ENCODE measurements at places on chromosomes 3 and 15.

DNA sequence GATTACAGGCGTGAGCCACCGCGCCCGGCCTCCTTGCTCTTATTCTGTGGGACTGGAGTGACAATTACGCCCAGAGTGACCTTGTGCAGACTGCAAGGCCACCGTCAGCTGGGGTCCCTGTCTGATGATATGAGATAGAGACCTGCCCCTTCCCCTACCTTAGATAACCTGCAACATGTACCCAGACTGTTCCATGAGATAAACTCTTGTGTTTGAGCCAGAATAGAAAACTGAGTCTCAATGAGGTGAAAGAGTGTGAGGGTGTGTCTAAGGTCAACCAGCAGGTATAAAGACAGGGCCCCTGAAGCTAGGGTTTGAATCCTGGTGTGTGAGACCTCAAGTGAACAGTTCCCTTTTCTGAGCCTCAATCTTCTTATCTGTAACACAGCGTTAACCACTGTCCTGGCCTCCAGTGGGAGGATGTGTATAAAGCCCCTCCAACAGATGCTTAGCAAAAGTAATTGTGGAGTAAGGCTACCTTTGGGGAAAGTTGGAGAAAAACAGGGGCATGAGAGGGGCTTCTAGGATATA, 6.0 kb downstream of the TADA3 start:
- no peak for DNase-seq

DNA sequence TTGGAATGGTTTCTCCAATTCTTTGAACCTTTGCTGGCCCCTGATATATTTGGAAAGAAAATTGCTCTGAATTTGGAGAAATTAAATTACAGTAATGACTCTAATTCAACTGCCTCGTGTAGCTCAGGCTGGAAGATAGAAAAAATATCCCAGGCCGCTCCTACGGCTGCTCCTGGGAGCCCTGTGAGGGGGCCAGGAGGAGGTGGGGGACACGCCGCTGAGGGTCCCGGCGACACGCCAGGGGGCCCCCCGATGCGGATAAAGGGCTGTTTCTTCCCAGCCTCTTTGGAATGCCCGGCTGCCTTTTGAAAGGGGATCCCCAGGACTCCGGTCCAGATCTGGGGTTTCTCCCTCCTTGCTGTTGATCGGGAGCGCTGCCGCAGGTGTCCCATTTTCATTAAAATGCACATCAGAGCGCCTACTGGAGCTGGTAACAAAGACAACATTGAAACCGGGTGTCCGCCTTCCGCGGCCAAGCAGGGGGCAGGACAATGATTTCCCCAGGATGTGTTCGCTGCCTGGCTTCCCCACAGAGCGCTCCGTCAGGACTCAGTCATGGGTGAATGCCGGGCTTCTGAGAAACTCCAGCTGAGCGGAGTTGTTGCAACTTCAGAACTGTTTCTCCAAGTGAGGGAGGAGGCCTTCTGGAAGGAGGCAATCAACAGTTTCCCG, 200.1 kb upstream of the KBTBD8 start:
- DNase-seq: no peak

- no peak for DNase-seq
Measured at GRCh38 chr15:75641603-75642002, 1.6 kb upstream of the IMP3 start.

DNA sequence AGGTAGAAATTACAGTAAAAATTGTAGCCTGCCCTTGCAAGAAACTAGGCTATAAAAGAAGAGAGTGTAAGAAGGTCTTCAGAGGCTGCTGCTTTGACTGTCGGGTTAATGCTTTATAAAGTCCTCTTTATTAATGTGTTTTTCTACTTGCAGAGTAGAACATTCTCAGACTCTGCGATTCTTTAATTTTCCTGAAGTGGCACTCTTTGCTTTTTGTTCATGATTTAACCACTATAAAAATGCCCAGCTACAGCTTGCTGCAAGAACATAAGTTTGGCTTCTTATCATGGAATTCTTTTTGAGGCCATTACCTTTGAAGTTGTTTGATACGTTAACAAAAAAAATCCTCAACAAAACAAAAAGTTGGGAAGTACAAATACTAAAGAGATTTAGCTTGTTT, 33.8 kb downstream of the MFSD1 start:
- DNase-seq: no peak

DNA sequence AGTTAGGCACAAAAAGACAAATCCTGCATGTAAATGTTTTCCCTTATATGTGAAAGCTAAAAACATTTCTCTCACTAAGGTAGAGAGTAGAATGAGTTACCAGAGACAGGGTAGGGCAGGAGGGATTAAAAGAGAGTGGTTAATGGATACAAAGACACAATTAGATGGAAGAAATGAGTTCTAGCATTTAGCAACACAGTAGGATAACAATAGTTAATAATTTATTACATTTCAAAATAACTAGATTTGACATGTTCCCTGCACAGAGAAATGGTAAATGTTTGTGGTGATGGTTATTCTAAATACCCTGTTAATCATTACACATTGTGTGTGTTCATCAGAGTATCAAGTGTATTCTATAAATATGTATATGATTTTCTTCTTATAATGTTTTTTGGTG, 1400.7 kb downstream of the OTOL1 start:
- no peak for DNase-seq

DNA sequence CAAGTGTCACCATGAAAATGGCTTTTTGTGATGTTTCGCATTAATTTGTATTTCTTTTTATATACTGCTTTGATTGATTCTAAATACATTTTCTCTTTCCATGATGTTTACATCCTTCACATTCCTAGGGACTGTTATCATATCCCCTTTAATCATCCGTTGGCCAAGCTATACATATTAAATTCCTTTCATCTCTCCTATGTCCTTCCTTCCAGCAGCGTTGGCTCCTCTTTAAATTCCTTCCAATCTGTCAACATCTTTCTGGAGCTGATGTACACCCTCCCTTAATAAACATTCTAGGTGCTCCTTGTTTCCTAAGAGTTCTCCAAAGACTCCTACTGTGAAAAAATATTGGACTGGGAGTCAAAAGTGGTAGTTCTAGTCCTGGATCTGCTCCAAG, 87.8 kb downstream of the IGF2BP2 start:
- no peak for DNase-seq

DNA sequence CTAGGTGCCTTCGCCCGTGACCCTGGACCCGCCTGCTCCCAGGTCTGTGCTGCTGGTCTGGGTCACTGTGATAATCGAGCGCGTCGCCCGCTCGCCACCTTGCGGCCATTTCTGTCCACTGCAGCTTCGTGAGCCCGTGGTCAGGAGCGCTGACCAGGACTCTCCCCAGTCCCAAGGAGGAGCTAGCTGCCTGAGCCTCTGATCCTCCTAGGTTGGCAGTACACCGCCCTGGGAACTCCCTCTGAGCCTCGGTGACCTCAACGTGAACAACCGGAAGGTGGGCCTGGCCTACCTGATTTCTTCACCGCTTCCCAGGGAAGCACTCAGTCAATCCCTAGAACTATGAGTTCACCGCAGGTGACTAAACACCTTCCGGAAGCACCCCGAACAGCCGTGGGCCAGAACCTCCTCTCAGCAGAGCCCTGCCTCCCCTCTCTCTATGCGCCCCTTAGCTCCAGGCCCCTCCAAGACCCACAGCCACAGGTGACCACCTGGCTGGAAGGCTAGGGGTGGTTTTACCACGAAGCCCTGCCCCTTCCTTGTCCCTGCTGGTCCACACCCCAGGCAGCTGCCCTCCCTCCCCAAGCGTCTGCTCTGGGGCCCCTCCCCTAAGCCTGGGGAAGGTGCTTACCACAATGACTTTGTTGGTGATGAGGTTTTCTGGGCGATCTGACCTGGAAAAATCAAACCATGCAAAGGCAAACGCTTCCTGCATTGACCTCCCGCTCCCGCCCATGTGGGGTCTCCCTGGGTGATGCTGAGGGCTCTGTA, 9.7 kb downstream of the PLA2G4D start:
- peak; percentile 32 for DNase-seq

DNA sequence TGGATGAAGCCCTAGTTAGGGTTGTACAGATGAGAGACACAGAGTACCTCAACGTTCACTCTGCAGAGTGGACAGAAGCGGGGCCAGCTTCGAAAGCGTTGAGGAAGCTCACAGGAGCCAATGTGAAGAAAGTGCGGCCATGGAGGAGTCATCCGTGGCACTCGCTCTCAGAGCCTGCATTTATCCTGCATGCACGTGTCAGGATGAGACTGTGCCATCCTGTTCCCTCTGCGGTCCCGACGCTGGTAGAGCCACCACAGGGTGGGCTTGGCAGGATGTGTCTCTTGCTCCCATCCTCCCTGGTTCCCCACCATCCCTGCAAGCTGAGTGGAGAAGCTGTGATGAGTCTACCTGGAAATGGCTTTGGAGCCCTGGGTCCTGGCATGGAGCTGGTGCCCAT, 39.3 kb downstream of the KLHL25 start:
- no peak for DNase-seq

DNA sequence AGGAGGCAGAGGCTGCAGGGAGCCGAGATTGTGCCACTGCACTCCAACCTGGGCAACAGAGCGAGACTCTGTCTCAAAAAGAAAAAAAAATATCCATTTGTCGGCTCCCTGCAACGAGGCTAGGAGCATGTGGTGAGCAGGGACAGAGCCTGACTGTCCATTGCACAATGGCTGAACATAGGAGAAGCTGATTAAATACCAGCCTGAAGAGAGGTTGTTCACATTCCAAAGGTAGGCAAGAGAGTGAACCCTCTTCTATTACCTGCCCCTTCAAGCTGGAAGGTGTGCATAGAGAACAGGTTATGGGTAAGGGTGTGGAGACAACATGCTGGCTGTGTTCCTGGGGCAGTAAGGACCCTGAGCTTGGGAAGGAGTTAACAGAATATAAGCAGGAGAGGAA, 78.7 kb downstream of the DAPK2 start:
- DNase-seq: no peak

DNA sequence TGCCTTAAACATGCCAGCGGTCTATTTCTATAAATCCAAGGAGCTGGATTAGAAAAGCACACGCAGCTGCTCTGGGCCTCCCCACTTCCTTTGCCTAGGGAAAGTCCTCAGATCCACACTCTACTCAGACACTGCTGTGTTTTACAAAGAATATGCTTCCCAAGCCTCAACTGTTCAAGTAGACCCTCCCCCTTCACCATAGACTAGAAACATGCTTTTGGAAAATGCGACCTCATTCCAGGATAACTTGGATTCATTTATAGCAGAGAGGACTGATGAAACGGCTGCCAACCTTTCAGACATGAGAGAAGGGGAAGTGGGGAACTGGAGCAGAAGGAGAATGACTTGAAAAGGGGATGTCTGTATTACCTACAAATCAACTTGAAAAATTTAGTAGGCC, 64.0 kb downstream of the P3H2 start:
- DNase-seq: no peak

DNA sequence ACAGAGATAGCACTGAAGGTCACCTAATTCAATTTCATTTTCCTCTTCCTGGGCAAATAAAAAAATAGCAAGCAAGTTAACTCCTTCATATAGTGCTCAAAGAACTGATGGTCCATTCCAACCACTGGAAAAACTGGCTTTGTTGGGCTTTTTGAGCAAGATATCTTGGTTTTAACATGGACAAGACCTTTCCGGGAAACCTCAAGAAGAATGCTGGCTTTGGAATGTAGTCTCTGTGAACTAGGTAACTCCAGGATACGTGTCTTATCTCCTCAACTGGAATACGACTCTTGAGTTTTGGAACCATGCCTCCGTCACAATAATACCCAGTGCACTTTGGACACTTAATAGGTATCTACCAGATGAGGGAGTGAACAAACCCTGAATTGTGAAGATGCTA, 36.9 kb upstream of the CRBN start:
- no peak for DNase-seq

GRCh38 chr15:32936283-32936918, 218.6 kb downstream of the GREM1 start:
- DNase-seq: peak; percentile 19

- no peak for DNase-seq
Measured at GRCh38 chr3:196344663-196345062, 6.5 kb upstream of the TM4SF19 start.

DNA sequence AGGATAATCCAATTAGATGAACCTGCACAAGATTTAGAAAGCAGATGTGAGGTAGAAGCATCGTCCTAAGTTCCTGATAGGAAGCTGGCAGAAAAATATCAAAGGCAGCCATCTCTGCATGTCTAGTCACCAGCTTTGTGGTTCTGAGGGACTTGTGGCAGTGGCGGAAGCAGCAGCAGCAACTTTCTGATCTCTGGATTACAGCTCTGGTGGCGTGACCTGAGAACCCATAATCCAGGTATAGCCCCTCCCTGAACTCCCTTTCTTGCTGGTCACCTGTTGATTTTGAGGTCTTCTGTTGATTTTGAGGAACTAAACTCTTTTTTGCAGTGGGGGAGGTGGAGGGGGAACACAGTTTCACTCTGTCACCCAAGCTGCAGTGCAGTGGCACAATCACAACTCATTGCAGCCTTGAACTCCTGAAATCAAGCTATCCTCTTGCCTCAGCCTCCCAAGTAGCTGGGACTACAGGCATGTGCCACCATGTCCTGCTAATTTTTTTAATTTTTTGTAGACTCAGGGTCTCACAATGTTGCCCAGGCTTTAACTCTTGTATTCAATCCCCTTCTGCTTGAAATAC, 7.9 kb downstream of the FSIP1 start:
- no peak for DNase-seq

- DNase-seq: no peak
Measured at GRCh38 chr3:194129581-194130133, 6.3 kb upstream of the HES1 start.

GRCh38 chr3:138933068-138933668, 13.8 kb downstream of the FOXL2 start:
- DNase-seq: no peak

DNA sequence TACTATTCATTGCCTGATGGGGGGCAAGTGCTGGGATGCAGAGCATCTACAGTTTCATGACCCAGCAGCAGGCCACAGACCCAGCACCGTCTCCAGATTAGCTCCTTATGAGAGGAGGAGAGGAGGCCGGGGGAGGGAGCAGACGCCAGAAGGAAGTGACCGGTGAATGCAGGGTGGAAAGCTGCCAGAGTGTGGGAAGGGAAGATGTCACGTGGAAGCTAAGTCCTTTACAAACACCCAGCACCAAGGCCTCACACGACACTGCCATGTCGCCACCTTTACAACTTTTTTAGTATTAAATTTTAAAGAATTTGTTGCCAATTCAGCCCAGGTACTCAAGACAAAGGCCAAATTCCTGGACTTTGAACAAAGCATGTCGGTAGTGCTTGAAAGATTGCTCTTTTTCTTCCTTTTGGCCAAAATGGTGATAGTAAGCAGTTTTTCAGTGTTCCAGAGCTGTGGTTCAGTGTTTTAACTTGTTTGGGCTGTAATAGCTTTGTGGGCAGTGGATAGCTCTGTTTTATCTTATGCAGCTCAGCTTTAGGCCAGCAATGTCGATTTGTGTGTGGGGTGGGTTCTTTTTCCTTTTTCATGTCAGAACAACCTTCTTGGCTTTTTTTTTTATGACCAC, 58.2 kb downstream of the ZBTB38 start:
- DNase-seq: no peak

DNA sequence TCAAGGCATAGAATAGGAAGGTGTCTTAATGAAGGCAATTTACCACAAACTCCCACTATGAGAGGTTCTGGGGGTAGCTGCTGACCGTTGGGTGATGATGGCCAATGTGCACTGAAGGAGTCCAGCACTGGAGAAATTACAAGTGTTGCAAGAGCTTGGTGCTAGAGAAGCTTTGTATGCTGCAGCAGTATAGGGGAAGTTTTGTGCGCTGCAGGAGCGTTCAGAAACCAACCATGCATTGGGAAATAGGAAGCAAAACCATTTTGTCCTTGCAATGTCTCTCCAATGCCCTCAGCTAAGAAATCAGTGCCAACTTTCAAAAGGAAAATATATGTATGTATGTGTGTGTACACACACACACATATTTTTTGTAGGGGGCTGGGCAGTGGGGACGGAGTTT, 441.6 kb upstream of the NAALADL2 start:
- no peak for DNase-seq
